NCI-H187 treated with DMSO at 0.1 percent for 48 hours (cell line): ENCODE measurements at places on chromosomes 6 and 20.

DNA sequence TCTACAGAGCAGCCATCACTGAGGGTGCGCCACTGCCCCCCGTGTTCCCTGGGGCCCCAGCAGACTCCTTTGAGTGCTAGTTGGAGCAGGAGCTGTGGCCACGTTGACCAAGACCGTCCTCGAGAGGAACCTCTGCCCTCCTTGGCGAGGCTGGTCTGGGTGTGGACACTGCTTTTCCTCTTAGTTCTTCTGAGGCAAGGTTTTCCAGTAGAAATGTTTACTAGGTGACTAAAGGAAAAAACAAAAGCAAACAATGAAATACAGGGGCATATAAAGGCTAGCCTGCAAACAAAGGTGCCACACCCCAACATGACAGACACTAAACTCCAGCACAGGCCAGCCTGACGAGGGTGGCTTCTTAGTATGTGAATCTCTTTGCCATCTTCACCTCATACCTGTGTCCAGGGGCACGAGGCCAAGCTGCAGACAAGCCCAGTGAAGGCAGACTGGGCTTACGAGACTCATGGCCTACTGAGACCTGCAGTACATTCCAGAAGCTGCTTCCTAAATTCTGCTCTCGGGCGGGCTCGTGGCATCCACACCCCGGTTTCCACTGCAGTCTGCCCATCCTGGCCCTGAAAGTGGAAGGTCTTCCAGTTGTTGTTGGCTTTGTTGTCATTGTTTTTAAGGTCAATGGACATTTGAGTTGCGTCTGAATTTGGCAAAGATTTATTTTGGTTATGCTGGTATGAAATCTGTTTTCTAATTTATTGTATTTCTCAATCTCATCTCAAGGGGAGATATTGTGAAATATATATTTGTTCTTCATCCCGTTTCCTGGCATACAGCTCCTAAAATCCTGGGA, 39.2 kb downstream of the FAM50B start:
- no peak for DNase-seq

DNA sequence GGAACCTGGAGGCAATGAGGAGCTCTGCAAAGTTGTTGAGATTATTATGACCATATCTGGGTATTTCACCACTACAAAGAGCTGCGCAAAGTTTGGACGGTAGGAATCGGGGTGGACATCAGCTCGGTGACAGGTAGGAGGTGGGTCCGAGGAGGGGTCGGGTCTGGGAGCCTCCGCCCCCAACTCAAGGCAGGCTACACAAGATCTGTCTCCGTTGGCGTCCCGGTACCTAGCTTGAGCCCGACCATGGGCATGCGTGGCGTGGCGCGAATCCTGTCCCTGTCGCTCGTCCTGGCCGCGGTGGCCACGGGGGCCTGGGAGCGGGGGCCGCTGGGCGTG, 40.2 kb upstream of the ZNFX1 start:
- no peak for DNase-seq

DNA sequence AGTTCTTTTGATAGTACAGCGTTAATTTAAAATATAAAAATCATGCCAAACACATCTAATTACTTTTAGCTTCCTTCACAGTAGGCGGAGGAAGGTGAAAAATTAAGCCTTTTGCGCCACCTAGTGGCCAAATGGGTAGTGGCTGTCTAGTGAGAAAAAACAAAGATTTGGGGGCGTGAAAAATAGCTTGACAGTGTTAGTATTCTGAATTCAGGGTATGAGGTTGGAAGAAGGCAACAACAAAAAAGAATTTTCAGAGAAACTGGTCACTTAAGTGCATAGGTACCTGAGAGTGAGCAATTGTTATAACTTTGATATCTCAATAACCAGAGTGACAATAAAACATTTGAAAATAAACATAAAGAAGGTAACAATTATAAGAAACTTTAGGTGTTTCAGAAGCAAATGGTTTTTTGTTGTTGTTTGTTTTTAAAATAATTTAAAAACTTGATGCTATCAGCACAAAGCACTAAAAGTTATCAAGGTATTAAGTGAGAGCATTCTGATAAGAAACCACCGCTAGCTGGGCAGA, 14.3 kb downstream of the PSMB9 start:
- DNase-seq = peak; percentile 21

- no peak for DNase-seq
Observed at GRCh38 chr6:116714761-116715160, 33.8 kb downstream of the KPNA5 start.

DNA sequence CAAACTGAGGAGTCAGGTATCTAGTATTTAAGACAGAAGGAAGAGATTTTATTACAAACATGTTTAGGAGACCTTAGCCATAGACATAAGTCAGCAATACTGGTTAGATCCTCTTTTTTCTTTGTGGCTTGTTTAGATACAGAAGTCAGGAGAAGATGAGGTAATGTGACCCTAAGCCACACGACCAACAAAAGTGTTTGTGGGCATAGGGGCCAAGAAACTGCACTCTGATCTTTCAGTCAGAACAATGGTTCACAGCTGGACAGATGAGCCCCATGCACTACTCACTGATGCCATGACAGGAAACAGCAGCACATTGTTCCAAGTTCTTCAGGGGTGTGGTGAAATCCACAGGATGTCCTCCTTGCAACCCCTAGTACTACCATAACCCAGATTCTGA, 238.5 kb upstream of the RAB32 start:
- no peak for DNase-seq

GRCh38 chr6:48087448-48087847, 23.5 kb downstream of the PTCHD4 start:
- no peak for DNase-seq

- no peak for DNase-seq
Observed at GRCh38 chr6:99471638-99472037, 43.6 kb downstream of the USP45 start.

GRCh38 chr20:45911486-45912343, at the start of gene PLTP:
TSS of gene PLTP (minus strand) at chr20:45912155. CDS start at chr20:45911452, 703 bp downstream.
- no peak for DNase-seq

DNA sequence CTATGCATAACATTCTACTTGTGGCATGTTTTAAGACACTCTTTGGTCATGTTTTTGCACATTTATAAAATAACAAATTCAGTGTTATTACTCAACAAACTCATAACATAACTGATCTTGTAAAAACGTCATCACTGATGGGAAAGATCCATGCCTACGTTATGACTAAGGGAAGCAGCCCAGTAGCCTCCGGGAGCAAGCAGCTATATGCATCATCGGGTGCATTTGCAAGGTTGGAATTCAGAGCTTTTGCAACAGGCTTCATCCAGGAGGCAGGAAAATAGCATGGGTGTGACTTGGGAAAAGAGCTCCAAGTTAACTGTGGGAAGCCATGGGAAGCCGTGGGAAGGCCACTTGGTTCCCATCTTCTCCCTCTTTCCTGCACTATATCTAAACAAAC, 271.6 kb upstream of the SGK1 start:
- no peak for DNase-seq

DNA sequence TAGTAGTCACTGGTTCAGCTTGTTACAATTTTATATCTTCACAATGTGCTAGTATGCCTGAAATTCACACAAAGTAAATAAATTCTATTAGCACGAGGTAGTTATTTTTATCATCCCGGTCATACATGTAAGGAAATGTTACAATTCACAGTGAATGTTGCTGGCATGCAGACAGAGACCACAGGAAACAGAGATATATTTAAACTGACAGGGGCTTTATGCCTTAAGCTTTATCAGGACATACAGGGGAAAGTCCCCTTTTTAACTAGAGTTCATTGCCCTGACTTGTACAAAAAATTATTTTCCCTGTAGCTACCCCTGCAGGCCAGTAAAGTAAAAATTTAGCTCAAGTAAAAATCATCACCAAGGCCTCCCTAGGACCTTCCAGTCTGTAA, 712.0 kb upstream of the NRSN1 start:
- no peak for DNase-seq

DNA sequence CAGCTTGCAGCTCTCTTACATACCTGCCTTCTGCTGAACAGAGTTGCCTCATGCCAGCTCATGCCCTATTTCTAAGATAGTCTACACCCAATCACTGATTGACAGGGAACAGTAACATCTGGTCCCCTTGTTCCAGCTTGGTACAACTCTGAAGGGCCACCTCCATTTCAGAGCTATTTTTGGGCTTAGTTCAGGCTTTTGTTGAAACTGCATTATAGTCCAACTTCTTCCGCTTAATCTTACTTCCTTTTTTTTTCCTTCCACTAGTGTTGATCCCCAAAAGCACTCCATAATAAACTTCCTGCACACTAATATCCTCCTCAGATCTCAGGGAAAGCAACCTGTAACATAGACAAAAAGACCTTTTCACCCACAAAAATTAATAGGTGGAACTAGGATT, 65.7 kb upstream of the TNFRSF21 start:
- DNase-seq = no peak
